ENCODE measurements at places on chromosomes 13 and 19.

GRCh38 chr13:60108589-60108988 lies 55.1 kb downstream of the DIAPH3 start:
- no peak for DNase-seq

GRCh38 chr19:5018224-5019015 lies 49.5 kb downstream of the KDM4B start:
- no peak for DNase-seq

GRCh38 chr13:81080911-81081454 lies 740.1 kb upstream of the SPRY2 start:
- no peak for DNase-seq

- DNase-seq, result no peak
Measured at GRCh38 chr19:32018014-32018413, 327.4 kb upstream of the ZNF507 start.

- no peak for DNase-seq
Measured at GRCh38 chr13:111338841-111339240, 18.4 kb downstream of the TEX29 start.

GRCh38 chr13:66574606-66575005 lies 655.5 kb downstream of the PCDH9 start:
- DNase-seq, result no peak

- DNase-seq, result no peak
Measured at GRCh38 chr19:5718579-5719273, 1.2 kb downstream of the LONP1 start.

DNA sequence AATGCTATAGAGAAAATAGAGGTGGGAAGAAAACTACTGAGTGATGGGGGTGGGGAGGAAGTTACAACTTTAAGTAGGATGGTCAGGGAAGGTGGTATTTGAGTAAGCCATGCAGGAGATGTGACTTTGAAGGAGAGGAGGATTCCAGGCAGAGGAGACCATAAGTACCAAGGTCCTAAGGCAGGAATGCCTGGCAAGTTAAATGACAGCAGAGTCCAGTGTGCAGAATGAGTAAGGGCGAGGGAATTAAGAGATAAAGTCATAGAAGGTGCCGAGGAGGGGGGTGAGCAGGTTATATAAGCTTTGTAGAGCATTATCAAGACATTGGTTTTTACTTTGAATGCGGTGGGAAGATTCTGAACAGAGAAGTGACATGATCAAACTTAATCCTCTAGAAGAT lies 43.2 kb upstream of the WDFY2 start:
- no peak for DNase-seq

- no peak for DNase-seq
Measured at GRCh38 chr19:45591004-45591637, 6.5 kb upstream of the OPA3 start.

GRCh38 chr19:19775891-19776205 lies 42.9 kb upstream of the ZNF14 start:
- no peak for DNase-seq

- no peak for DNase-seq
Measured at GRCh38 chr19:46950526-46951170, 69.0 kb upstream of the NPAS1 start.

DNA sequence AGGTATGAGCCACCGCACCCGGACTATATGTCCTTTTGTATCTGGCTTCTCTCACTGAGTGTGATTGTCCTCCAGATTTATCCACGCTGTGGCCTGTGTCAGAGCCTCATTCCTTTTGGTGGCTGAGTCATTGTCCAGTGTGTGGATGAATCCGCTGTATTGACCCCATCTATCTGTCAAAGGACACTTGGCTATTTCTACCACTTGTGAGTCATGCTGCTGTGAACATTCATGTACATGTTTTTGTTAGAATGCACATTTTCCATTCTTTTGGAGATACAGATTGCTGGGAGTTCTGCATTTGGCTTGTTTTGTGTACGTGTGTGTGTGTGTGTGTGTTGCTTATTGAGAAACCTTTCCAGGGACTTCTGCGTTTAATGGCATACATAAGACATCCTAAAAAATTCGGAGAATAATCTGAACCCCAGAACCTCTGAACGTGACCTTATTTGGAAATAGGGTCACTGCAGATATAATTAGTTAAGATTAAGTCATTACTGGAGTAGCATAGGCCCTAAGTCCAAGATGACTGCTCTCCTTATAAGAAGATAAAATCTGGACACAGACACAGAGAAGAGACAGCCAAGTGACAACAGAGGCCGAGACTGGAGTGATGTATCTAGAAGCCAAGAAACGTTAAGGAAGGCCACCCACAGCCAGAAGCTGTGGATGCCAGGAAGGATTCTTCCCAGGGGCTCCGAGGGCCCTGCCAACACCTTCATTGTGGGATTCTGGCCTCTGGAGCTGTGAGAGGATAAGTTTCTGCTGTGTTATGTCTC lies 4.9 kb upstream of the GIPC3 start:
- DNase-seq, result no peak

DNA sequence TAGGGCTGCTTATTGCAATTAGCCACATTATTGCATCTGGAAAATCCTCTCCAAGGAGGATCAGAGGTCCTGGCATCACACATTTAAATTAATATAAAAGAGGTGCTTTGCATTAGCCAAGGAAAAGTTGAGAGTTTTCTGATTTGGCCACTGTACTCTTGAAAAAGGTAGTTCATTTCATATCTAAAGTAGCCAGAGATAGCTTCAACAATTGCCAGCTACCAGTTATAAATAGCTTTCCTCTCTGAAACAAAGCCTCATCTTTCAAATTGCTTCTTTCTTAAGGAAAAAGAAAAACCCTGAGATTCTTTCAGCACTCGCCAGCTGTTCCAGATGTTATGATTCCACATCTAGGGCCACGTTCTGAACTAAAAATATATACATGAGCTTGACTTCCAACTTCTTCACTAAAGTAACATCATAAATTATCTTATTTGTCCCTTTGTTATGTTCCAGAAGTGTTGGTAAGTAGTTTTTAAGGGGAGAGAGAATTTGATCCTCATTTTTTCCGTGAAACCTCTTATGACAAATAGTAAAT lies 69.6 kb downstream of the ERCC5 start:
- no peak for DNase-seq

- no peak for DNase-seq
Measured at GRCh38 chr19:17335575-17335974, 920 bp upstream of the ANO8 start.

DNA sequence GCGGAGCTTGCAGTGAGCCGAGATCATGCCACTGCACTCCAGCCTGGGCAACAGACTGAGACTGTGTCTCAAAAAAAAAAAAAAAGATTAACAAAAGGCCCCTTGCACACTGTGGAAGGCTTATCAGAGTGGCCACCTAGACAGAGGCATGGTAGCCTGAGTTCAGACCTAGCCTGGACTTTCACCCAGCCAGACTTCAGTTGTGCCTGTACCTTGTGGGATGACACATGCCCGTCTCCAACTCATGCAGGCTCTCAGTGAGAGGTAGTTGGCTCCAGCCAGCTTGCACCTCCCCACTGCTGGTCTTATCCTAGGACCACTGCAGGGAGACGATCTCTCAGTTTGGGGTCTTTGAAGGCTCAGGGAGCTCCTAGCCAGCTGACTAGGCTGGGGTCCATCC lies 52.2 kb downstream of the GATAD2A start:
- DNase-seq, result no peak

GRCh38 chr19:13860679-13861391 lies 16.1 kb upstream of the NANOS3 start:
- DNase-seq, result no peak

DNA sequence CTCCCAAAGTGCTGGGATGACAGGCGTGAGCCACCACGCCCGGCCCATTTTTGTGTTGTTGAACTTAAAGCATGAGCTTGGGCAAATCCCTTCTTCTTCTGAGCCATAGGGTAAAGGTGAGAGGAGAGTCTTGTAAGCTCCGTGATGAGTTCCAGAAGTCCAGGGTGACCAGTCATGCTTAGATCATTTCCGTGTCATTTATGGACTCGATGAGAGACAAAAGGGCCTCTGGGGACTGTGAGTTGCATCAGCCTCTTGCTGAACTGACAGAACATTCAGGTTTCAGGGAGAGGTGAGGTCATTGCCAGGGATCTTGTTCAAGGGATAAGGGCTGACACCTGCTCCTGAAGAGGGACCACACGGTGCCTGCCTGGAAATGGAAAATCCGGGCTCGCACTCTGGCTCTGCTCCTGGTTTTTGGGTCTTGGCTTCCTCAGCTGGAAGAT lies 53.6 kb downstream of the GADD45B start:
- no peak for DNase-seq

GRCh38 chr19:14479309-14479974 lies 4.3 kb upstream of the PTGER1 start:
- DNase-seq, result no peak

- no peak for DNase-seq
Measured at GRCh38 chr13:25080773-25081172, 15.2 kb upstream of the PABPC3 start.

- DNase-seq, result no peak
Measured at GRCh38 chr13:94063096-94063495, 416.4 kb downstream of the DCT start.

- DNase-seq, result no peak
Measured at GRCh38 chr19:32311371-32311770, 34.0 kb upstream of the ZNF507 start.

GRCh38 chr19:535017-535835 lies 3.7 kb downstream of the CDC34 start:
- DNase-seq, result no peak

DNA sequence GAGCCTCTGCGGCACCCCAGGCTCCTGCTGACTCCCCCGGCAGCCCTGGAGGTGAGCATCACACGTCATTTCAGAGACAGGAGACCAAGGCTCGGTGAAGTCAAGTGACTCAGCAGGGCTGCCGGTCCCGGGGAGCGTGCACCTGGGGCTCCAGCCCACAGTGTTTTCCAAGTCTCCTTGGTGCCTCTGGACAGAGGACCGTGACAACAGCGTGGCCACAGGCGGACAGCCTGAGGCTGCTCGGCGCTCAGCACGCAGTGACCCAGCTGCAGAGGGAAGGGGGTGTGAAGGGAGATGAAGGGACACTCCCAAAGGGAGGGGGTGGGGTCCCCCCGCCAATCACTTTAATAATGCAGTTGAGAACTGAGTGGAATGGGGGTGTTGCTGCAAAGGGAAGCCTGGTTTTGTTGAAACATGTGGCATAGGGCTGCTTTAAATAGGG lies 17.5 kb upstream of the ASPDH start:
- DNase-seq, result no peak

DNA sequence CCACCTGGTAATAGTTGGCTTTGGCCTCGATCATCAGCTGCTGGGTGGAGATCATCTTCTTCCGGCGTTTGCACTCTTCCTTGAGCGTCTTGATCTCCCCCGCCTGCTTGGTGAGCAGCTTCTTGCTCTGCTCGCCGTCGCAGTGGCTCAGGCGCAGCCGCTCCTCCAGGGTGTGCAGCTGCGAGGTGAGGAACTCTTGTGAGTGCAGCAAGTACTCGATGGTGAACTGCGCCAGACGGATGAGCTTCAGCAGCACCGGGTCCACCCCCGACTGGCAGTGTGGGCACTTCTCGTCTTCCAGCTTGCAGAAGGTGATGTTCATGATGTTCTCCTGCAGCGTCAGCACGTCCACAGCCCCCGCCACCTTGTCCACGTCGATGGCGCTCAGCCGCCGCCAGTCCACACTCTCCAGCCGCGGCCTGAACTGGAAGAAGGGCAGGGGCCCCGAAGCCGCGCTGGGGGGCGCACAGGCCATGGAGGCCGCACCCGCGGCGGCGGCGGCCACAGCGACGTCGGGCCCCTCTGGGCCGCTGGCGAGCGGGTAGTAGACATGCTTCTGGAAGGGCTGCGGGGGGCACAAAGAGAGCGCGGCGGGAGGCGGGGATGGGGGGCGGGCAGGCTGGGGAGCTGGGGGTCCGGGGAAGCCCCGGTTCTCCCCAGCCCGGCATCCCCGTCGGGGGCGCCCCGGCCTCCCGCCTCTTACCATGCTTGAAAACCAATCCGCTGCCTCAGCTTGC lies 3.0 kb downstream of the DZIP1 start:
- no peak for DNase-seq

- no peak for DNase-seq
Measured at GRCh38 chr13:30827578-30827925, 78.5 kb upstream of the MEDAG start.

All from left renal cortex interstitium (tissue), 4 donors.